RPMI8226 (cell line): ENCODE measurements at places on chromosomes 4 and X.
A peak's percentile ranks its signal among the peaks of the same experiment; 100 is the strongest.

GRCh38 chr4:139575072-139575471 lies 19.1 kb upstream of the SETD7 start:
- no peak for DNase-seq

- no peak for DNase-seq
These were observed 387.3 kb downstream of the SPRY1 start for GRCh38 chr4:123783921-123784320.

- no peak for DNase-seq
These were observed 212.9 kb downstream of the LDB2 start for GRCh38 chr4:16685536-16685935.

DNA sequence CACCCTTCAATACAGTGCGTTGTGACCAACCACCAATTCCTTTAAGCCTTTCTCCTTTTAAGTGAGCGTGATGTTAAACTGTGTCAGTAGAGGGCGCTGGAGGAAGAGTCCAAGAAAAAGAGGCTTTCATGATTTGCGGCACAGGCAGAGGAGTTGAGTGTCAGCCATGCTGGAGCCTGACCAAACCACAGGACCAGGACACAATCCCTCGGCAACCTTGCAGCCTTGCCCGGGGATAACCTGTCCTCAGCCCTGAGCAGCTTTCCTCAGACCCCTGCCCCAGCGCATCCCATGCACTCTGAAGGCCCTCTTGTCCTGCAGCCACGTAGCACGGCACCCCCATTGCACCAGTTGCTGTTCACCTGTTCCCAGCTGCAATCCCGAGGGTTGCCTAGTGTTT lies 53.5 kb upstream of the SMIM31 start:
- DNase-seq, result peak; percentile 23

DNA sequence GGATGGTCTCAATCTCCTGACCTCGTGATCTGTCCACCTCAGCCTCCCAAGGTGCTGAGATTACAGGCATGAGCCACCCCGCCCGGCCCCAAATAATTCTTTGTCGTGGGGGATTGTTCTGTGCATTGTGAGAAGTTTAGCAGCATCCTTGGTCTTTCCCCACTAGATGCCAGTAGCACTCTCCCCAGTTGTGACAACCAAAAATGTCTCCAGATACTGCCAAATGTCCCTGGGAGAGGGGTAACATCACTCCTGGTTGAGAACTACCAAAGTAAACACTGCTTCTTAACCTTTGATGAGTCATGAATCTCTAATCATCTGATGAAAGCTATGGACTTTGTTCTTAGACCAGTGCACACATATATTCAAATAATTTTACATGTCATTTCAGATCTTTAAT lies 90.7 kb upstream of the BRS3 start:
- DNase-seq, result no peak

- no peak for DNase-seq
These were observed 71.6 kb downstream of the MAML3 start for GRCh38 chr4:140082391-140082755.

DNA sequence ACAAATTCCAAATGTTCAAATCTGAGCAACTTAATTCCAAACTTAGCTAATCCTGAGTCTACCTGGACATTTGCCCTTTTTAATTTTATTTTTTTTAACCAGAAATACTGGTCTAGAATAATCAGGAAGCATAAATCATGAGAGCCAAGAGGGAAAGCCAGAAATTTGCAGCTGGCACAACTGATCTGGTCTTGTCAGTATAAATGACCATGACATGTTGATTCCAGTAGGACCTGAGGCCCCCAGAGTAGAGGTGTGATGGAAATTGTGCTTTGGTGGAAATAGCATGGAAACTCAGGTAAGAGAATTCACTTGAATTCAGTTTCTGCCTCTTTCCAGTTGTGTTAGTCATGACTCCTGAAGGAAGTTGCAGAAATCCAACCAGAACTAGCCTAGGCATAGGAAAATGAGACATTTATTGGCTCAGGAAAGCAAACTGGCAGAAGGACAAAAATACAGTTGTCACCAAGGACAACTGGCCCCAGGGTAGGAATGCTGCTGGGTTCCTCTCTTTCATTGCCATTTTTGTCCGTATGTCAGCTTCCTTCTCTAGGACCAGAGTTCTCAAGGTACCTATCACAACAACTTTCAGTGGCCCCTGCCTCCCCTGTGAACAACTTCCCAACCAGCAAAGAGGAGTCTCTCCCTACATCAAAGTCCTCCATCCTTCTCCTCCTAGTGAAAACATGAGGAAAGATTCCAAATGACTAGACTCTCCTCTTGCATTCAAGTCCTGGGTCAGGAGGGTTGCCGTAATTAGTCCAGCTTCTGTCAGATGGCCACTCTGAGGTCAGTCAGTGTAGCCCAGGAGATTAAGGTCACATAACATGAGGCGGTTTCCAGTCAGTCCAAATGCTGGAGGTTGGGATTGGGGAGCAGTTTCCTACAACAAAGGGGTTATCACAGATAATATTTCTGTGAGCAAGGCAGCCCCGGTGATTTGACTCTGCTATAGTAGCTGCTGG lies 29.3 kb upstream of the MYOZ2 start:
- DNase-seq, result no peak

- no peak for DNase-seq
These were observed 148.8 kb downstream of the MGST2 start for GRCh38 chr4:139814323-139815015.

- no peak for DNase-seq
These were observed 615.6 kb downstream of the CENPC start for GRCh38 chr4:66929748-66930147.

DNA sequence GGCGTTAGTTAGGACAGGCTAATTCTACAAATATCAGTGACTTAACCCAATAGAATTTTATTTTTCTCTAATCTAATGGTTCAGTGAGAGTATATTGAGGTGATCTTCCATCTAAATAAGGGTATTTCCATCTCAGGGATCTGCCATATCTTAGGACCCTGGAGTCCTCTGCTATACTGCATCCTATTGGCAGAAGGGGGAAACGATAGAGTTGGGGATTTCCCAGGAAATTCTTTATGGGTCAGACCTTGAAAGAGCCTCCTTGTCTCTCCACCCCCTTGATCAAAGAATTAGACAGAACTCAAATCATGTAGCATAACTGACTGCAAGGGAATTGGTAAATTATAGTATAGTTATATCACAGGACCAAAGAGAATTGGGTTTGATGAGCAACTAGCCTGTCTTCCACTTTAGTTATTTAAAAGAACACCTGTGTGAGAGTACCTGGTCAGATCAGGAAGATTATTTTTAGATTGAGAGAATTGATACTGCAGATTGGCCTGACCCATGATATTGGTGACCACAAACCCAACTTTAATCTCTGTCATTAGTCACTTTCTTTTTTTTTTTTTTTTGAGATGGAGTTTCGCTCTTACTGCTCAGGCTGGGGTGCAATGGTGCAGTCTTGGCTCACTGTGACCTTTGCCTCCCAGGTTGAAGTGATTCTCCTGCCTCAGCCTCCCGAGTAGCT lies 25.6 kb downstream of the SMARCA5 start:
- DNase-seq, result no peak

- DNase-seq, result no peak
These were observed 1848.5 kb upstream of the TENM3 start for GRCh38 chr4:180394730-180395129.

GRCh38 chr4:105014635-105015034 lies 132.0 kb upstream of the TET2 start:
- no peak for DNase-seq

- no peak for DNase-seq
These were observed 521.5 kb downstream of the BCOR start for GRCh38 chrX:39576041-39576872.

DNA sequence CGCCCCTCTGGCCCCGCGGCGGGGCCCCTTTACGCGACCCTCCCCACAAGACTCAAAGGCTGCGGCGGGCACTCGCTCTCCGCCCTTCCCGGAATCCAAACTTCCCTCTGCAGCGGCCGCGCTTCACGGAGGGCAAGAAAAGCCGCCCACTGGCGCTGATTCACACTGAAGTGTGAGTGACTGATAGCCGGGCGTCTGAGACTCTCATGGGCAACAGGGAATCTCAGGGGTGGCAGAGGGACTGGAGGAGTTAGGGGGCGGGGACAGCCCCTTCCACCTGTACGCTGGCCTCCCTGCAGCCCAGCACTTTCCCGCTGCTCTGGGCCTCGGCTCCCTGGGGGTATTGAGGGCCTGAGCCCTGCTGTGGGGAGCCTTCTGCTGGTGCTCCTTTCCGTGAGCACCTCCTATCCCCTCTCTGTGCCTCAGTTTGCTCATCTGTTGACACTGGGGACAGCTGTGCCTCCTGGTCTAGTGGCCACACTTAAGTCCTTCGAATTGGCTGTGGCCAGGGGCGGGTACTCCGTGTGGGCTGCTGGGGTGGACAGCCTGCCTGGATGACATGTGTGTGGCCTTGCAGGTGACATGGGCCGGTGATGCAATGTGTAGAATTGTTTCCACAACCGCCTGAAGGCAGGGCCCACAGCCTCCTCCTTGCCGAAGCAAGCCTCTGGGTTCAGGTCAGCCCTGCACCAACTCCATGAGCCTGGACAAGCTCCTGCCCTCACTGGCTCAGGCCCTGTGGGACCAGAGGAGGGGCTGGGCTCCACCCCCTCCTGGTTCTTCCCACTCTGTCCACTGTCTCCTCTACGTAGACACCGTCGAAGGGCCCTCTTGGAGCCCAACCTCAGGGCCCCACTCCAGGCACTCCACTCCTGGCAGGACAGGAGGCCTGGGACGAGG lies 951 bp downstream of the SH3BP2 start:
- DNase-seq, result no peak

DNA sequence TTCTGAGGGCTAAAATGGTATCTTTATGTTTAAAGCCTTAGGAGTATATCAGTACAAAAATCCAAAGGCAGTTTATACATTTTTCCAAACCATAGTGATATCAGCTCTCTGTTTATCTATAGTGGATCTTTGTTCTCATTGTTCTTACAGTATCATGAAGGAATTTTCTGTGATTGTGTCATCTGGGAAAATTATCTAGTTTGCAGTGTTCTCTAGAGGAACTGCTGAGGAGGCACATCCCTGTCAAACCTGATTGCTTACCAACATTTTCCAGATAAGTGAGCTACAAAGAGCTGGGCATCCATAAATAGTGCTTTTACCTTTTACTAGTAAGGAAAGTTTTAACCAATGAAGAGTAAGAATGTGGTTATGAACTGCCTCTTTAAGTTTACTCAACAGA lies 44.9 kb upstream of the SLC25A31 start:
- no peak for DNase-seq

- DNase-seq, result no peak
These were observed 3.3 kb downstream of the TMEM47 start for GRCh38 chrX:34653811-34654210.

DNA sequence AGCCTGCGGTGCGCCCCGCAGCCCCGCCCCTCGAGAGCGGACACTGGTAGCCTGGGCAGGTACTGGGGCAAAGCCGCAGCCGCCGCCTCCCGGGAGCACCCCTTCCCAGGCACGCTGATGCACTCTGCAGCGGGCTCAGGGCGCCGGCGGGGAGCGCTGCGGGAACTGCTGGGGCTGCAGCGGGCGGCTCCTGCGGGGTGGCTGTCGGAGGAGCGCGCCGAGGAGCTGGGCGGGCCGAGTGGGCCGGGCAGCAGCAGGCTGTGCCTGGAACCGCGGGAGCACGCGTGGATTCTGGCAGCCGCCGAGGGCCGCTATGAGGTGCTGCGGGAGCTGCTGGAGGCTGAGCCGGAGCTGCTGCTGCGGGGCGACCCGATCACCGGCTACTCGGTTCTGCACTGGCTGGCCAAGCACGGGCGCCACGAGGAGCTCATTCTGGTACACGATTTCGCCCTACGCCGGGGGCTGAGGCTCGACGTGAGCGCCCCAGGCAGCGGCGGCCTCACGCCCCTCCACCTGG lies 401 bp downstream of the SOWAHD start:
- peak; percentile 48 for DNase-seq

DNA sequence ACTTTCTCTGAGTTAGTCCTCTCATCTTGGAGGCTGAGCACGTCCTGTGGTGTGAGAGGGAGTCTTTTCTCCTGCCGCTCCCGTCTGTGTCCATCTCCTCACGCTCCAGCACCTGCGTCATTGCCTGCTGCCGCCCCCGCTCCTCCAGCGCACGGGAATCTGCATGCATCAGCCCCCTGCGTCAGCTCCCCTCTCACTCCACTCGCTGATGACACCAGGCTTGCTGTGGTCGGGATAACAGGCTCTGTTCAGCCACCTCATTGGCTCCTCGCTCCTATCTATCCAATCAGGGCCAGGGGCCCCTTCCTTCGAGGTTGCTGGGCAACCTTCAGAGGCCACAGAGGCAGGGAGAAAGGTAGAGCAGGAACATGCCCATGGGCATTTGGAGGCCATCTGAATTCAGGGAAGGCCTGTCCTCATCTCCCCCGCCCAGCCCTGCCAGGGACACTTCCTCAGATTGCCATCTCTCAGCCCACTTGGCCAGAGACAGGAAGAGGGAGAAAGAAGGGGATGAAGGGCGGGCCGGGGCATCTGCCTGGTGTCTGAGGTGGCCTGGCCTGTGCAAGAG lies 9.3 kb downstream of the ZNF185 start:
- no peak for DNase-seq

- DNase-seq, result no peak
These were observed 119.6 kb downstream of the KLHL13 start for GRCh38 chrX:117996918-117997480.

DNA sequence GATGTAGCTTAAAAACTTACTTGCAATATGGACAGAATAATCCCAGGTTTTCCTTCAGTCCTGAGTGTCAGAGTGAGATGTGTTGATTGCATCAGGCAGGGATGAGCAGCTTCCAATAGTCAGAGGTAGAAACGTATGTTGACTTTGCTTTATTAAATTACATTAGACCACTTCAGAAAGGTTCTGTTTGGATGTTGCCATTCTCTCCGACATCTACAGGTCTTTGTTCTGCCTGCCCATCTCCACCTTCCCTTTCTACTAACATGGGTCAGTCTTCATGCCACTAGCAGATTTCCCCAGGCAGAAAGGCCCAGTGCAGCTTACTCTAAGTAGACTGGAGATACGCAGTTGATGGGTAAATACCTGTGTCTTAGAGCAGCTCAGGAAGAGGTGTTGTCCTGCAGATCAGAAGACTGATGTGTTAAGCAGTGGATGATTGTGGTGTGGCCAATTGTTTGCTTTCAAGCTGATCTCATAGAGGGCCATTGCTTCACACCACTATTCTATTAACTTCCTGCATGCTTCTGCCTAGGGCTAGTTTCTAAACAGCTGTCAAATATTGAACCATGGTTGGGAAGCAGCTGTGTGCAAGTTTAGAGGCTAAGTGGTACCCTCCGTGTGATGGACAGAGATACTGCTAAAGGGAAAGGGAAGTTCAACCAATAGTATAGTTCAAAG lies 1.8 kb downstream of the FRMPD4 start:
- no peak for DNase-seq

GRCh38 chr4:14117575-14118238 lies 490.2 kb upstream of the BOD1L1 start:
- DNase-seq, result no peak

- DNase-seq, result no peak
These were observed 377.2 kb upstream of the ANXA10 start for GRCh38 chr4:167715176-167715575.

- DNase-seq, result no peak
These were observed 153.1 kb downstream of the AFAP1 start for GRCh38 chr4:7786517-7786916.

GRCh38 chrX:2901367-2902036 lies 27.6 kb downstream of the ARSD start:
- DNase-seq, result no peak
